Dorsolateral prefrontal cortex (tissue), 122 donors: ENCODE measurements at places on chromosomes 11 and 22.

DNA sequence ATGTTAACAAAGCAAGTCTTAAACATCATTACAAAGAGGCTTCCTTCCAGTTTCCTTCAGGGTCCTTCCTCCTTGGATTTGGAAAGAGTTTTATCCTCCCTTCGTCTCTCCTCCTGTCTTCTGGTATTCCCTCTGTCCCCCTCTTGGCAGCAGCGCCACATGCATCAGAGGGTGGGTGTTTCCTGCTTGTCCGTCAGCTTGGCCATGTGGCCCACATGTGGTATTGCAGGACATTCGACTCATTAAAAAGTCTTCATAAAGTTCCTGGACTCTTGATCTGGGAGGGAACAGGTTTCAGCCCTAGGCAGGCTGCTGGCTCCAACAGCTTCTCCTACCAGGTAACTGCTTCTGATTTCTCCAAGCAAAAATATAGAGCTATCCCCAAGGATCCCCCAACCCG is 189.8 kb downstream of the CSNK2A3 start:
- no peak for DNase-seq

- peak; percentile 78 for DNase-seq
Observed at GRCh38 chr11:35419184-35419829, at the start of gene SLC1A2. TSS of gene SLC1A2 (minus strand) at chr11:35419558. CDS start at chr11:35418966, 592 bp downstream.

DNA sequence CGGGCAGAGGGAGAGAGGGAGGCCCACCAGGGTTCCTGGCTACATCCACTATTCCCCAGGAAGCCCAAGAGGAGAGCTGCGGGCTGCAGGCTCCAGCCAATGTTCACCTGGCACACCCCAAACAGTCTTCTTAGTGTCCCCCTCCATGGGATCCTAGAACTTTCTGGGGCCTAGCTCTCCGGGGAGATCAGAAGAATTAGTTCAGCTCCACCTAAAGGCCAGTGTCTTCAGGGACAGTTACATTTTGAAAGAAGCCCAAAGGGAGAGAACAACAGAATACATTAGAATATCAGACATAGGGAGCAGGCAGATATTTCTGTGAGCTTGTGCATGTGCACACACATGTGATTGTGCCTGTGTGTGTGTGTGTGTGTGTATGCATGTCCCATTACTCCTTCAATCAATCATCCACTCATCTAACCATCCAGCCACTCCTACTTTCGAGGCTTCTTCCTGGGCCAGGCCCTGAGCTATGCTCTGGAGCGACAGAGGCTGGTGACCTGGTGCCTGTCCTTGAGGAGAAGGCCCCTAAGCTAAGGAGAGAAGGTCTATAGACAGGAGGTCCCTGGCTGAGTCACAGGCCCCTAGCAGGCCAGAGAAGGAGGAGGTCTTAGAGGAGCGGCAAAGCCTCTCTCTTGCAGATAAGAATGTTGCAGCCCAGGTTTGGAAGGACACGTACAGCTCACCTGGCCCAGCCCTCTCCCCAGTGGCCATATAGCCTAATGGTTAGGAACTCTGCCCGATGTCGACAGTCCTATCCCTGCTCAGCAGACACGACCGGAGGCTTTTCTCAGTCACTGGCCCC is 165.5 kb downstream of the DSCAML1 start:
- DNase-seq, result no peak

GRCh38 chr22:27501191-27501936 is 300.2 kb downstream of the MN1 start:
- no peak for DNase-seq
